ENCODE measurements at places on chromosomes 3 and 15.

DNA sequence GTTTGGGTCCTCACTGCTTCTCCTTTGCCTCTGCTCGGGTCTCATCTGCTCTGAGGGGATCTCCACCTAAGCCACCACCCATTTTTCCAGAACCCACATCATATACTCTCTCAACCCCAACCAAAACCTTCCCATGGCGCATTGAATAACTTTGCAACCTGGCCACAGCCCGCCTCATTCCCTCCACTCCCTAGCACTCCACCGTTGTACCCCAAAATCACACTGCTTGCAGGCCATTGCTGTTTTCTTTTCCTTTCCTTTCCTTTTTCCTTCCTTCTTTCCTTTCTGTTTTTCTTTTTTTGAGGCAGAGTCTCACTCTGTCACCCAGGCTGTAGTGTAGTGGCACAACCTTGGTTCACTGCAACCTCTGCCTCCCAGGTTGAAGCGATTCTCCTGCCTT, 3.1 kb upstream of the VPS18 start:
- H3K4me1 ChIP-seq = peaks cover 3% of the 10 kb centered on the region
- H3K27ac ChIP-seq = no peak overlapping the region
- peaks cover 4% of the 10 kb centered on the region for H3K36me3 ChIP-seq
- H3K27me3 ChIP-seq = no peaks in the 10 kb centered on the region
- H3K4me3 ChIP-seq = no peak overlapping the region

DNA sequence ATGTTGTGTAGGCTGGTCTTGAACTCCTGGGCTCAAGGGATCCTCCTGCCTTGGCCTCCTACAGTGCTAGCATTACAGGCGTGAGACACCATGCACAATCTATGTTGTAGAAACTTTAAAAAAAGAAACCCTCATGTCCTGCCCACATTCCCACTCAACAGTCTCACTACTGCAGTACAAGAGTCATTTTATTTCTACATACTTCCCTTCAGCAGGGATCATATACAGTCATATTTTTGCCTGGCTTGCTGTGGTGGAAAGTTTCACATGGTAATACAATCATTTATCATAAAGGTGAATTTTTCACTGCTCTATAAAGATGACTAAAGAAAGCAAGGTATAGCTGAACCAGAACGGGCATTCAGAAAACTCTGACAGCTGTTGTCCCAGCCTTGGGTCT, 53.8 kb upstream of the PIK3CB start:
- H3K36me3 ChIP-seq = no peaks in the 10 kb centered on the region
- no peak overlapping the region for H3K27ac ChIP-seq
- DNase-seq = no peak
- H3K4me1 ChIP-seq = peaks cover 3% of the 10 kb centered on the region
- no peaks in the 10 kb centered on the region for H3K27me3 ChIP-seq

- H3K27me3 ChIP-seq = no peaks in the 10 kb centered on the region
- DNase-seq = peak; percentile 74
- H3K27ac ChIP-seq = peak overlapping the region; percentile 25
Measured at GRCh38 chr3:52606373-52607085, 70.1 kb downstream of the UQCC5 start.

DNA sequence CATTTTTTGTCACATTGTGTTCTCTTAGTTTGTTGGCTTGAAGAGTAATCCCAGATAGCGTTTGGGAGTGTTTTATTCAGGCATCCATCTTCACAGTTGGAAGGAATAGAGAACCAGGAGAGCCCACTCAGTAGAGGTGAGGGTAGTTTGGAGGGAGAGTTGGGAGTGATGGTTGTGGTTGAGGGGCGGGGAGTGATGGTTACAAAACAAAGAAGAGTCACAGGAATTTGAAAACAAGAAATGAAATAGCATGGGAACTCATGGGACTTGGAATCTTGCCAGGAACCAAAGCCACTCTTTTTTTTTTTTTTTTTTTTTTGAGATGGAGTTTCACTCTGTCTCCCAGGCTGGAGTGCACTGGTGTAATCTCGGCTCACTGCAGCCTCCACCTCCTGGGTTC, 36.3 kb downstream of the DUT start:
- H3K27me3 ChIP-seq = no peaks in the 10 kb centered on the region
- no peaks in the 10 kb centered on the region for H3K36me3 ChIP-seq
- DNase-seq = no peak
- no peaks in the 10 kb centered on the region for H3K4me1 ChIP-seq
- H3K27ac ChIP-seq = no peak overlapping the region

DNA sequence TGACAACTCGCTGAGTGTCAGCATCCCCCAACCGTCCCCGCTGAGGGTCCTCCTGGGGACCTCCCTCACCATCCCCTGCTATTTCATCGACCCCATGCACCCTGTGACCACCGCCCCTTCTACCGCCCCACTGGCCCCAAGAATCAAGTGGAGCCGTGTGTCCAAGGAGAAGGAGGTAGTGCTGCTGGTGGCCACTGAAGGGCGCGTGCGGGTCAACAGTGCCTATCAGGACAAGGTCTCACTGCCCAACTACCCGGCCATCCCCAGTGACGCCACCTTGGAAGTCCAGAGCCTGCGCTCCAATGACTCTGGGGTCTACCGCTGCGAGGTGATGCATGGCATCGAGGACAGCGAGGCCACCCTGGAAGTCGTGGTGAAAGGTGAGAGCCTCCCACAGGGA, 35.4 kb downstream of the ACAN start:
- no peaks in the 10 kb centered on the region for H3K4me1 ChIP-seq
- no peaks in the 10 kb centered on the region for H3K27me3 ChIP-seq
- DNase-seq = peak; percentile 49
- H3K36me3 ChIP-seq = no peaks in the 10 kb centered on the region

- H3K4me1 ChIP-seq = no peaks in the 10 kb centered on the region
- no peaks in the 10 kb centered on the region for H3K27me3 ChIP-seq
- H3K36me3 ChIP-seq = no peaks in the 10 kb centered on the region
- no peak overlapping the region for H3K4me3 ChIP-seq
Measured at GRCh38 chr3:72111265-72112205, 326.6 kb upstream of the PROK2 start.
